Thoracic aorta (tissue), 2 donors: ENCODE measurements at places on chromosomes 4 and X. TPM values are rescaled to one million over a fixed set of nuclear protein-coding genes. Genes with fewer than 3 reads are reported as not detected.

DTHD1 gene
- 0.54 TPM for total RNA-seq

- peaks cover 86% of the 10 kb centered on the region for H3K36me3 ChIP-seq
- no peaks in the 10 kb centered on the region for H3K4me1 ChIP-seq
- no peak for DNase-seq
- H3K4me3 ChIP-seq = no peak overlapping the region
- H3K27ac ChIP-seq = no peak overlapping the region
- H3K27me3 ChIP-seq = no peaks in the 10 kb centered on the region
Observed at GRCh38 chr4:10077483-10078335, 38.9 kb downstream of the WDR1 start.

DNA sequence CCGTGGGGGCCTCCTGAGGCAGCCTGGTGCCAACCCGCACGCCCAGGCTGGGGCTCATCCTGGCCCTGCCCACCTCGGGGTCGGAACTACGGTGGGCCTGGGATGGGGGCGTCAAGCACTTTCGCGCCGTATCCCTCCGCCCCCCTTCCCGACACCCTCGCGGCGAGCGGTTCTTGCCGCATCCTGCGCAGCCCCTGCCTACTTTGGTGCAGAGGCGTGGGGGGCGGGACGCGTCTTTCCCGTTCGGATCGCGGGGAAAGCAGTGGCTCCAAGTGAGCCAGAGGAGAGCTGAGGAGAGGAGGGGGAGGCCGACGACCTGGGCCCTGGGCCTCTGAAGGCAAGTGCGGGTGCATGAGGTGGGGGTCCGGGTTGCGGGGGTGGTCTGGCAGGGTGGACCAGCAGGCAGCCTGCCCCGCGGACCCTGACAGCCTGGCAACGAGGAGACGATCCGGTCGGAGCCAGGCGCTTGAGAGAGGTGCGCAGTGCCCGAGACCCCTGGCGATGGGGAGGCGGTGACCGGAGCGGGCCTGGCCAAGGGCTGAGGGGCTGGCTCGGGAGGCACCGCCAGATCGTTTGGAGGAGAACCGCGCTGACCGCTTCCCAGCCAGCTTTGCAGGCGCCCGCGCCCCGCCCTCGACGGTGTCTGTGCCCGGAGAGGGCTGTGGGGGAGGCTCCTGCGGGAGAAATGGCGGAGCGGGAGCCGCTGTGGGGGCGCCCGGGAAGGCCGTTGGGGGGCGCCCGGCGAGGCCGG is at the start of gene GPRASP2:
Gene GPRASP2, plus strand, starts transcription at position 233 of the 751 bp plus-strand sequence. CDS start 2,422 bp downstream, outside the sequence.
- no peaks in the 10 kb centered on the region for H3K4me1 ChIP-seq
- H3K27me3 ChIP-seq = no peaks in the 10 kb centered on the region
- peak within 1 kb of the TSS; percentile 77 for H3K27ac ChIP-seq
- H3K36me3 ChIP-seq = no peaks in the 10 kb centered on the region
- no peak for DNase-seq

- H3K36me3 ChIP-seq = peaks cover 10% of the 10 kb centered on the region
- no peak overlapping the region for H3K27ac ChIP-seq
- H3K4me1 ChIP-seq = no peaks in the 10 kb centered on the region
- DNase-seq = no peak
Observed at GRCh38 chr4:113524096-113524495, 237.4 kb downstream of the CAMK2D start.

DNA sequence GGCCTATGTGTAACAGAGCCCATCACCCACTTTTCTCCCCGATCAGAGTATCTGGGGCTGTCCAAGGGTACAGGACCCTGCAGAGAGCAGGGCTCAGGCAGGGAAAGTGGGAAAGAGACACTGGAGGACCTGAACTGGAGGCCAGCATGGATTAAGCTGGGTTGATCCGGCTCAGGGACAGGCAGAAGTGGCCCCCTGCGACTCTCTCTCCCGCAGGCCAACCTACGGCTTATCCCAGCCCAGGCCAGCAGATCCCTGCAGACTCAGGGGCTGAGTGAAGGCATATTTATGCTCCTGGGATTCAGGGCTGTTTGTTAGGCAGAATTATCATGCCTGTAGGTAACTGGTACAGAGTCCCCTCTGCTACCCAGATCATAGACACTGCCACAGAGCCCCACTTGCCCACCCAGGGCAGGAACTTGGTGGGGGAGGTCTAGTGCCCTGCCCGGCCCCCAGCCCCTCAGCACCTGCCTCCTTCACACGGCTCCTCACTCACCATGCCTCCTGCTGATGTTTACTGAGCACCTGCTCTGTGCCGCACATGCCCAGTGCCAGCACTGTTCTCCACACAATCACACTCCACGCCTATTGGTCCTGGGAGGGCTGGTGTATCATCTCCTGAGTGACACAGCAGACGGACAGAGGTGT is 87.3 kb downstream of the ADRA2C start:
- no peak for DNase-seq
- H3K4me3 ChIP-seq = no peak overlapping the region
- no peaks in the 10 kb centered on the region for H3K4me1 ChIP-seq
- no peaks in the 10 kb centered on the region for H3K36me3 ChIP-seq
- H3K27me3 ChIP-seq = no peaks in the 10 kb centered on the region

GRCh38 chrX:131763674-131764073 is 219.8 kb downstream of the OR13H1 start:
- H3K4me1 ChIP-seq = no peaks in the 10 kb centered on the region
- no peaks in the 10 kb centered on the region for H3K27me3 ChIP-seq
- no peak overlapping the region for H3K27ac ChIP-seq
- no peaks in the 10 kb centered on the region for H3K36me3 ChIP-seq
- no peak overlapping the region for H3K4me3 ChIP-seq
